Endodermal cell (in vitro differentiated cells): ENCODE measurements at places on chromosomes 5 and 9.
A peak's percentile ranks its signal among the peaks of the same experiment; 100 is the strongest.

DNA sequence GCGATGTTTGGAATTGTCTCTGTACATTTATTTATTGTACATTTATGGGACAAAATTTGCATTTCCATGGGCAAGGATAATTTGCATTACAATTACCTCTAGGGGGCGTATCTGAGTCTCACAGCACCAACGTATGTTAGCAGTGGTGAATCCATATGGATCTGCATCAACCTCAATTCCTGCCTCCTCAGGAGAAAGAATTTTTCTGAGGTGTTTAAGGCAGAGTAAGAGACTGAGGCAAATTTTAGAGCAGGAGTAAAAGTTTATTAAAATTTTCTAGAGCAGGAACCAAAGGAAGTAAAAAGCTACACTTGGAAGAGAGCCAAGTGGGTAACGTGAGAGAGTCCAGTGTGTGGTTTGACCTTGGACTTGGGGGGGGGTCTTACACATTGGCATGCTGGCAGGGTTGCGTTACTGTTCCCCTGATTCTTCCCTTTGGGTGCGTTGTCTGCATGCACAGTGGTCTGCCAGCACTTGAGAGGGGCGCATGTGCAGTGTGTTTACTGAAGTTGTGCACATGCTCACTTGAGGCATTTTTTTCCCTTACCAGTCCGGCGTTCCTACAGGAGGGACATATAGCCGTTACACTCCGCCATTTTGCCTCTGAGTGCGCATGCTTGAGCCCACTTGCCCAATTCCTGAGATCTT is 21.0 kb upstream of the RAB14 start:
- DNase-seq: no peak

- DNase-seq: no peak
These were observed 1.8 kb upstream of the STARD4 start for GRCh38 chr5:111514087-111514486.

- DNase-seq: peak; percentile 50
These were observed 298.9 kb downstream of the CSNK1G3 start for GRCh38 chr5:123810746-123811340.

DNA sequence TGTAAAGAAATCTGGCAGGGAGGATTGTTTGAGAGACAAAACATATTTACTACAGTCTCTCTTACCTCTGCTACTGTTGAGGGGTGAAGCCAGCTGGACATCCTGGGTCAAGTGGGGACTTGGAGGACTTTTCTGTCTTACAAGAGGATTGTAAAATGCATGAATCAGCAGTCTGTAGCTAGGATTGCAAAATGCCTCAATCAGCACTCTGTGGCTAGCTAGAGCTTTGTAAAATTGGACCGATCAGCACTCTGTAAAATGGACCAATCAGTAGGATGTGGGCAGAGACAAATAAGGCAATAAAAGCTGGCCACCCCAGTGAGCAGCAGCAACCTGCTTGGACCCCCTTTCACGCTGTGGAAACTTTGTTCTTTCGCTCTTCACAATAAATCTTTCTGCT is 995.8 kb upstream of the CDH6 start:
- no peak for DNase-seq

GRCh38 chr5:27814286-27814685 is 775.9 kb upstream of the CDH9 start:
- DNase-seq: no peak

DNA sequence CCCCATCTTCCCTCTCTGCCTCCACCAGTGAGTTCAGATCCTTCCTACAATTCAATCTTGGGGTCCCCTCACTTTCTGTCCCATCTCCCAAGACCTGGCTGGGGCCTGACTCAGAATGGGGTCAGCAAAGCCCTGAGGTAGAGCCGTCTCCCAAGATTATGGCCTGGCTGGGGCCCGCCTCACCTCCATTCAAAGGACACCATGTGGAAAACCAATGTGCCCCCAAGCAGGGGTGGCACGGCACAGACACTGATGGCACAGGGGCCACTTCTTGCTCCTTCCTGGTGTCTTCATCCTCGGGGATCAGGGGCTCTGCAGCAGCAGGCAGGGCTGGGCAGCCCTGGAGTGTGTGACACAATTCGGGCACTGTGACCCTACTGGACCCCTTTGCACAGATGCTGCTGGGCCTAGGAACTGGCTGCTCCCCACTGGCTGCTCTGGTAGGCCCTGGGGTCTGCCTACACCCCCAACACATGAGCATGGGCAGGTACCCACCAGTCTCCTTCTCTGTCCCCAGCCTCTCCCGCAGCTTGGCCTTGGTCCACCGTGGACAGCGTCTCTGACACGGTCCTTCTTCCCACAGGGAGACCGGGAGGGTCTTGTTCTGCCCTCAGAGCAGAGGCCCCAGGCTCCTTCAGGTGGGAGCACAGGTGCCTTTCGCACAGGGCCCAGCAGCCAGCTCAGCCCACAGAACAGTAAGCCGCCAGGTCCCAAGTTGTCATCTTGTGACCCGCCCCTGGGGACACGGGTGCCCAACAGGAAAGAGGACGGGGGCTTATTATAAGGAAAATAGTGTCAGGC is 89.5 kb downstream of the ADAMTS2 start:
- DNase-seq: peak; percentile 29

DNA sequence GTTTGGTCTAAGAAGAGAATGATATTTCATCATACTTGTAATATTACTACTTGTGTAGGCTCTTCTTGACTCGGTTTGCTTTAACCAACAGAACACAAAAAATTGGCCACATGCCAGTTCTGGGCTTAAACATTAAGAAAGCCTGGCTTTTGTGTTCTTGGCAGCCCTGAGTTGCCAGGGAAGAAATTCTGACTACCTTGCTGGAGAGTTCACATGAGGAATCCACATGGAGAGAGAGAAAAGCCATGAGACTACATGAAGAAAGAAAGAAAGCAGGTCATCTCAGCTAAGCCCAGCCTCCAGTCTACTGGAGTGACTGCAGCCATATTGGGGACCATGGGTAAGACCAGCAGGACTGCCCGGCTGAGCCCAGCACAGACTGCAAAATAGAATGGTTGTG is 524.8 kb downstream of the RAB3C start:
- no peak for DNase-seq

DNA sequence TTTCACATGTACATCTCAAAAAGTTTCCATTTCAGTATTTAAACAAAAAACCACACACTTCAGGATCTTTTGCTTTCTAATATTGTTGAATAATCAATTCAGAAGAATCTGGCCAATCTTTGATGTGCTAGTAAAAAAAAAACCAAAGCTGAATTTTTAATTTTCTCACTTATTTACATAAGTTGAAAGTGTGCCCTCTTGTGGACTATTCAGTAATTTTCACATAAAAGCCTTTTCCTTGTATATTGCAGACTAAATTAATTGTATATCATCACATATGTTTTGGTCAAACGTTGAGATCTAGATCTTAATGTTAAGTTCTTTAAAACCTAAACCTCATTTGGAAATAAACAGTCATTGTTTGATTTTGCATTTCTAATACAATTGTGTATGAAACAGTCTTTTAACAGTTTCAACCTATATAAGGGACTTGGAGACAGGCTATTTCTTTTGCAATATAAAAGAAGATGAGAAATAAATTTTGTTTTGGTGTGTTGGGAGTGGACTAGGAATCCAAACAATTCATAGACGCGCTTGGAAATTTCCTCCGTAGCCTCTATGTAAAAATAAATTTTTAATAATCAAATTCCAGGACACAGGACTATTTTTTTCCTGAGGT is 68.1 kb downstream of the NIPBL start:
- no peak for DNase-seq

- peak; percentile 69 for DNase-seq
These were observed 218.7 kb downstream of the GLIS3 start for GRCh38 chr9:4080921-4081895.

DNA sequence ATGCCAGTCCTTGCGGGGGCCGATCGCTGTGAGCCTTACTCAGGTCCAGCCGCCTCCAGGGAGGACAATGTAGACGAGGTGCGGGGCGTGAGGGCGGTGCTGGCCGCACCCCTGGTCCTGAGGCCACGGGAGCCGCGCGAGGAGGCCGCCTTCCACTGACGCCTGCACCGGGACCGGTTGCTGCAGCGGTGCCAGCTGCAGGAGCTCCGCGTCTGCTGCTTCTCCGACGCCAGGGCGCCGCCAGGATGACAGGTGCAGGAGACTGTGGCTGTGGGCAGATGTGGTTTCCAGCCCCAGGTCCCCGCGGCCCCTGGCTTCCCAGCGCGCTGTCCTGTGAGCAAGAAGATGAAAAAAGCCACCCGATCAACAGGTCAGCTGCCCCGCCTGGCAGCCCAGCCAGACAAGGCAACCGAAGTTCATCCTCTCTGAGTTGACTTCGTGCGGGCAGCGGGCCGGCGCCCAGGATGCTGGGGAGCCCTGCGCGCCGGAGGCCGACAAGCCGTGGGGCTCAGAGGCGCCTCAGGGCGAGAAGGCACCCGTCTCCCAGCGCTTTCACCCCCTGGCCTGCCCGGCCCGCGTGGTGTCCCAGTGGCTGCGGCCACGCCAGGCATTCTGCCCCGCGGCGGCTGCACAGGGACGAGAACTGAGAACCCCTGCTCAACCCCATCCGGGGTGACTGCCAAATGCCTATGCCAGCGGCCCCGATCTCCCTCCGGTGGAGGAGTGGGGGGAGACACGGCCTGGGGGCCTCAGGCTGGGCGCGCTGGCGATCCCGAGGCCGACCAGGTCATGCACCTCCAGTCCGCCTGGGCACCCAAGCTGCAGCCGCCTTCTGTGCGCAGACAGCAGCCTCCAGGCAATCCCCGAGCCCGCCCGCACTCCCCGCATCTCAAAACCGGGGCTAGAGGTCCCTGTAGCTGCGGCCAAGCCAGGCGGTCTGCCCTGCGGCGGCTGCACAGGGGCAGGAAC is 43.4 kb upstream of the BICD2 start:
- peak; percentile 71 for DNase-seq

GRCh38 chr5:30574761-30575160 is 618.7 kb upstream of the CDH6 start:
- no peak for DNase-seq

DNA sequence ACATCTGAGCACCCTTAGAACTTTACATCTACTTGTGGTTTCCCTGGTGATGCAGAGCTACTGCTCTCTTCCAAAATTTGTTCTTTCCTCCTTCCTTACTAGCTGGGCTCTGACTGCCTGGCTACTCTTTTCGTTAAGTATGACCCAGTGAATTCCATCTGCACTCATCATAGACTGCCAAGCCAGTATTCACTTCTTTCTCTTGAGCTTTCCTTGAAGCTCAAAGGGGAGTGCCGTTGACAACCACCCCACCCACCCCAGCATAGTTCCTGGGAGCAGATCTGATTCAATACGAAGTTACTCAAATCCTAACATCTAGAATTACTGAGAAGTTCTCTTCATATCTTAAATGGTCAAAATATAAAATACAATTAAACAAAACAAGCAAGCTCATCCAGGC is 190.5 kb downstream of the ADAMTS12 start:
- DNase-seq: no peak

GRCh38 chr5:63211448-63212132 is 633.0 kb downstream of the LRRC70 start:
- no peak for DNase-seq

- no peak for DNase-seq
These were observed 6.4 kb downstream of the NEURL1B start for GRCh38 chr5:172647352-172648012.

DNA sequence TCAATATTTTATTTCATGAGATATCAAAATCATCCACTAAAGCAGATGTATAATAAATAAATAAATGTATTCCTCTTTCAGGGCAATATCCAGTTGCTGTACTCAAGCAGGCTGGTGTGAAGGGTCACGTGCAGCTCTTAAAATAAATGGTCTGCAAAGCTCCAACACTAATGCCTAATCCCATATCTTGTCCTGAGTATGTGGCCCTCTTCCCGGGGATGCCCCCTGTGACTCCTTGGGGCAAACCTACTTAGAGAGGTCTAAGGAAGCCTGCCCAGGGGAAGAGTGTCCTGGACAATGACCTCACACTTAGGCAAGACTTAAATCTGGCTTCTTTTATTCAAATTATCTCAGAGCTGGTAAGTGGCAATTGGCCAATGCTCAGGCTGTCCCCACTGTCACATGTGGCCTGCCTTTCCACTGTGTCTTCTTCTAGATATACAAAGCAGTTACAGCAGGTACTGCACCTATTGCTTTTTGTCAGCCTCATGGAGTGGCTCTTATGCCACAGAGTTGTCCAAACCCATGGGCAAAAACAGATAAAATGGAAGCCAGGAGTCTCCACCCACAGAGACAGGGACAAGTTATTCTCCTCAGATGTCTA is 55.3 kb downstream of the SEMA5A start:
- no peak for DNase-seq

DNA sequence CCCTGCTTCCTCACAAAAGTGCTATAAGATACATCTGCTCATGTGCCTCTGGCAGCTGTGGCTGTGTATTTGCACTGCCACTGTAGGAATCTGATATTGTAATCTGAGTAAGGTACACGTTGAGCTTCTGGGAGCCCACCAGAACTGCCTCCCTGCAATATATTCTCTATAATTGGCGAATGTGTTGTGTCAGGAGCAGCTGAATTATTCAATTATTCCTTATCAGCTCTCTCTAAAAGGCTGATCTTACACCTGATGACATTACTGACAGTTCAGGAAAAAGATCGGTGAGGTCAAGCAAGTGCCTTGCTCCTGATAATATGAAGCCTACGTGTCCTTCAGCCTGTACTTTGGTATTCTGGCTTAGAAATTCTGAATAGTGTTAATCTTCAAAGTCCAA is 1015.0 kb downstream of the CDH9 start:
- no peak for DNase-seq

- no peak for DNase-seq
These were observed 1229.8 kb upstream of the WWC1 start for GRCh38 chr5:167061695-167062094.

DNA sequence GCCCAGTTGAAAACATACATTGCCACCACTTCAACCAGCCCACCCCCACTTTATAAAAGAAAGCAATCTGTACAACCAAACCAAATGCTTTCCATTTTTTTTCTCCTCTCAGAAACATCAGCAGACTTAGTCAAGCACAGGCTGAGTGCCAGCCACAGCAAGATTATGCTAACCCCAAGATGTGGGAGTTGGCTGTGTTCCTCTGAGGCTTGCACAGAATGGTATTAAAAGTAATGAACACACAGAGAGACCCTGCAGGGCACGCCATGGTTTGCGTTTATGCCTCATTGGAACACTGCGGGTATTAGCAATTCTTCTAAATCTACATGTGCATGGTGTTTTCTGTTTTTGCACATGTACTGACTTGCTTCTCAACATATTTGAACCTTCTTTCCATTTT is 419.9 kb upstream of the GRAMD2B start:
- DNase-seq: no peak

DNA sequence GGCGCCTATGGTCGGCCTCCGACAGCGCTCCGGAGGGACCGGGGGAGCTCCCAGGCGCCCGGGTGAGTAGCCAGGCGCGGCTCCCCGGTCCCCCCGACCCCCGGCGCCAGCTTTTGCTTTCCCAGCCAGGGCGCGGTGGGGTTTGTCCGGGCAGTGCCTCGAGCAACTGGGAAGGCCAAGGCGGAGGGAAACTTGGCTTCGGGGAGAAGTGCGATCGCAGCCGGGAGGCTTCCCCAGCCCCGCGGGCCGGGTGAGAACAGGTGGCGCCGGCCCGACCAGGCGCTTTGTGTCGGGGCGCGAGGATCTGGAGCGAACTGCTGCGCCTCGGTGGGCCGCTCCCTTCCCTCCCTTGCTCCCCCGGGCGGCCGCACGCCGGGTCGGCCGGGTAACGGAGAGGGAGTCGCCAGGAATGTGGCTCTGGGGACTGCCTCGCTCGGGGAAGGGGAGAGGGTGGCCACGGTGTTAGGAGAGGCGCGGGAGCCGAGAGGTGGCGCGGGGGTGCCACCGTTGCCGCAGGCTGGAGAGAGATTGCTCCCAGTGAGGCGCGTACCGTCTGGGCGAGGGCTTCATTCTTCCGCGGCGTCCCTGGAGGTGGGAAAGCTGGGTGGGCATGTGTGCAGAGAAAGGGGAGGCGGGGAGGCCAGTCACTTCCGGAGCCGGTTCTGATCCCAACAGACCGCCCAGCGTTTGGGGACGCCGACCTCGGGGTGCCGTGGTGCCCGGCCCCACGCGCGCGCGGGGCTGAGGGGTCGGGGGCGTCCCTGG is 561 bp downstream of the DAPK1 start:
- peak; percentile 88 for DNase-seq
